ENCODE measurements at places on chromosomes 7 and 10. TPM values are rescaled to one million over a fixed set of nuclear protein-coding genes. Genes with fewer than 3 reads are reported as not detected.

DNA sequence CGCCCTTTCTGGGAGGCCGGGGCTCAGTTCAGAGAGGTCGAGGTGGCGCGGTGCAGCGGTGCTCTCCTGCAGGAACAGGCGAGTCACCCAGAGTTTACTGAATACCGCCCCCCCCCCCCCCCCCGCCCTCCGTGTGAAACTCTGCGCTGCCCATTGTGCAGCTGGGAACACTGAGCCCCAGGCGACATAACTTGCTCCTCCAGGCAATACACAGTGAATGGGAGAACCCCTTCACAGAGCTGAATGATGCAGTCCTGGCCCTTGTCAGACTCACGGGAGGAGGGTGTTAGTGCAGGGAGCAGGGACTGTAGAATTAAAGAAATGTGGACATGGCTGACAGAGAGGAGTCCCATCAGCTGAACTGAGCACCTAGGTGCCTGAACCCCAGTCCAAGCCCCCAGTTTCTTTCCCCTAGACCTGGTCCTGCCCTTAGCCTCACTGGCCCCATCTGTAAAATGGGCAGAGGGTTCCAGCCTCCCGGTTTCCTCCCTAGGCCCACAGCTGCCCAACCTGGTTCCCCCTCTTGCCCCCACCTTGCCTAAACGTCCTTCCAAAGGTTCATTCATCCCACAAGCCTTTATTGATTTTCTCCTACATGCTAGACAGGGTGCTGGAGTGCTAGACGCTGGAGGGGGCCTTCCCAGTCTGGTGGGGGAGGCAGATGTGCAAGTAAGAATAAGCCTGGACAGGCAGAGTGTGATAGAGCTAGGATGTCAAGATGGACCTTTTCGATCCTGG, 869 bp upstream of the LOXL4 start:
- no peak for ATAC-seq

- ATAC-seq, result peak; percentile 31
These were observed 2.0 kb downstream of the SRGN start for GRCh38 chr10:69089638-69090599.

The COL13A1 gene
- 0.92 TPM for total RNA-seq

- no peak for ATAC-seq
These were observed 966 bp downstream of the FBH1 start for GRCh38 chr10:5891009-5891408.

DNA sequence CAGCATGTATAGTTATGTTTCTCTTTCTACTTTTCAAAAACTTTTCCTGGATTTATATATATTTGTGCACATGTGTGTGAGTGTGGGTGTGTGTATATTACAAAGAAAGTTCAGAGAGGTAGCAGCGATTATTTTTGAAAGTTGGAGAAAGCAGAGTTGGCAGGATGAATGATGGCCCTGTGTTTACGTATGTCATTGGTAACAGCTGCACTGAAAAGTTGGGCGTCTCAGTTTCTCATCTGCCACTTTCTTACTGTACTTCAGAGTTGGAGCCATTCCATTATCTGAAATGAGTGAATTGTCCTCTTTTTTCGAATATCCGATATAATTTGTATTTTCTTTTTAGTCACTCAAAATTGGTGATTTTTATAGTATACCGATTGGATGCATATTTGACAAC, 172.2 kb downstream of the CDK14 start:
- ATAC-seq, result no peak

DNA sequence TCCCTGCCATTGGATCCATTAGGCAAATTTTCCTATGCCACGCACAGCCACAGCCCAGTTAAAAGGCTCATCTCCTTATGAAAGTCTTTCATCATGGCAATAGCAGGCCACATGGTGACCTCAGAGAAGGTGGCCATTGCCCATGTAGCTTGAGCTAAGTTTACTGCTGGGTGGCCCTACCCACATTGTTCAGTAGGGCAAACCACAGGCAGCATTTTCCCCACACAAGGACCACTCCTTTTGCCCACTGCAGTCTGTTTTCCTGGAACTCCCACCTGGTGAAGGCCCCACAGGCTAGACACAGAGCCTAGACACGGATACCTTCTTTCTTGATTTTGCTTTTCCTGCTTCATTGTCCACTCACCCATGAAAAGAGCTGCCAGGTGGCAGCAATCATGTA, 101.5 kb upstream of the NPVF start:
- ATAC-seq, result no peak

The UCMA gene
- not detected for total RNA-seq

The PNLIPRP1 gene
- not detected for total RNA-seq

DNA sequence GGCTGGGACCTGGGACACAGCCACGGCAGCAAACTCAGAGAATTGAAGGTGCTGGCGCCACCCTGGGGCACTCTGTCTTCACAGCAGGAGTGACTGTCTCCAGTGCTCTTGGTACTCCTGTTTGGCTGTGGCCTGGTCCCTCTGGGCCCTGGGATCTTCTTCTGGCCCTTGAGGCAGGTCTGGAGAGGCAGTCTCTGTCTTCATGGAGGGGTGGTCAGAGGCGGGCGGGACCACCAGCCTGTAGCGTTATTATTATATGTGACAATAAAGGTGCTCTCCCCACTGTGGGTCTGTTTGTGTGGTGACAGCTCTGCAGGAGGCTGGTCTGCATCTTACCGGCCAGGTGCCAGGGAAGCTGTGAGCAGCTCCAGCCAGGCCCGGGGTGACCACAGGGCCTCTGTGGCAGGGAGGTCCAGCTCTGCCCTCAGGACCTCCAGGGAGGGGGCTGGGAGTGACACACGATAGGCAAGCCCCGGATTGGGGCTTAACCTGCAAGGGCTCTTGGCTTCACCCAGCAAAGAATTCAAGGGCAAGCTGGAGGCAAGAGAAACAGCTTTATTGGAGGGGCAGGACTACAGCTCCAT, 70.3 kb downstream of the MYL10 start:
- no peak for ATAC-seq

- ATAC-seq, result no peak
These were observed 2.9 kb downstream of the CELF2 start for GRCh38 chr10:11020548-11020942.

The PLPP4 gene
- total RNA-seq, result not detected

The GPR15LG gene
- 404 TPM for total RNA-seq

DNA sequence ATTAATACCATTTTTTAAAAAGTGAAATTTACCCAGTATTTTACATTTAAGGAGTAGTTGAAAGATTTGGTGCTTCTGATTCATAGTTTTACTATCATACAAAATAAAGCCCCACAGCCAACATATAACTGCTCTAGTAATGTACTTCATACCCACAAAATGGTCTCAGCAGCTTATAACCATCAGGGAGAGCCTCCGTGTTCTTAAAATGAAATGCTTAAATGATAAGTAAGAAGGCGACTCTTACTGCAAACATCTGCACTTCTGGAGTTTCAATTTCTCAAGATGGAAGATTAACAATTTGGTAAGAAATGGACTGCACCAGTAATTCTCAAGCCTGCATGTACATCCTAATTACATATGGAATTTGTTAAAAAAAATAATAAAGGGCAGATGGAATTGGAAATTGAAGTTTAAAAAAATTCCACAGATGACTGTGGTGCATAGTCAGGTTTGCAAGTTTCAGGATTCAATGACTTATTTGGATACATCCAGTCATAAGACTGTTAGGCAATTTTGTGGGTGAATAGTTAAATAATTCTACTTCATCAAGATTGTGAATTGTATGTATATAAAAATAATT, 461.0 kb downstream of the KIF20B start:
- ATAC-seq, result no peak

DNA sequence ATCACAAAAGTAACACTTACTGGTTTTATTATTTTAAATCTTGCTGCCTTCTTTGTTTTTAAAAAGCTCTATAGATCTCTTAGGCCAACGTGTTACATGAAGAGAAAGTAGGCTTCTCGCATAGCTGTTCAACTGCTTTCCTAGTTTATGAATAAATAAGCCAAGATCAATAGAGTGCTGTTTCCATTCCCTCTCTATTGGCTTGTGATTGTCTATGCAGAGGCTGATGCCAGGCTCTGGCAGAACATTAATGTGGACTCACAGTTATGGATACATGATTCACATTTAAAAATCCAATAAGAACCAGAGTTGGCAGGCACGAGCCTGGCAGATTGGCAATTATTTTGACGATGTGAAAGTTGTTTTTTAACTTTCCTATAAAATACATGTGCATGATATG, 137.5 kb downstream of the GNAT3 start:
- ATAC-seq, result no peak

The KCNIP2 gene
- total RNA-seq, result 0.84 TPM

The FAM25A gene
- total RNA-seq, result 29.4 TPM

GRCh38 chr10:42898037-42898960, 115.7 kb downstream of the BMS1 start:
- ATAC-seq, result no peak

- no peak for ATAC-seq
These were observed 670.1 kb downstream of the REEP3 start for GRCh38 chr10:64191286-64191685.

The CUBN gene
- 0.12 TPM for total RNA-seq

The CTNNA3 gene
- not detected for total RNA-seq

The COBL gene
- 10.4 TPM for total RNA-seq

GRCh38 chr7:151207804-151208203, 2.5 kb downstream of the H2BK1 start:
- ATAC-seq, result no peak

GRCh38 chr7:131222171-131222570, 105.5 kb upstream of the MKLN1 start:
- no peak for ATAC-seq

GRCh38 chr7:7862393-7862792, 106.2 kb upstream of the GLCCI1 start:
- no peak for ATAC-seq

DNA sequence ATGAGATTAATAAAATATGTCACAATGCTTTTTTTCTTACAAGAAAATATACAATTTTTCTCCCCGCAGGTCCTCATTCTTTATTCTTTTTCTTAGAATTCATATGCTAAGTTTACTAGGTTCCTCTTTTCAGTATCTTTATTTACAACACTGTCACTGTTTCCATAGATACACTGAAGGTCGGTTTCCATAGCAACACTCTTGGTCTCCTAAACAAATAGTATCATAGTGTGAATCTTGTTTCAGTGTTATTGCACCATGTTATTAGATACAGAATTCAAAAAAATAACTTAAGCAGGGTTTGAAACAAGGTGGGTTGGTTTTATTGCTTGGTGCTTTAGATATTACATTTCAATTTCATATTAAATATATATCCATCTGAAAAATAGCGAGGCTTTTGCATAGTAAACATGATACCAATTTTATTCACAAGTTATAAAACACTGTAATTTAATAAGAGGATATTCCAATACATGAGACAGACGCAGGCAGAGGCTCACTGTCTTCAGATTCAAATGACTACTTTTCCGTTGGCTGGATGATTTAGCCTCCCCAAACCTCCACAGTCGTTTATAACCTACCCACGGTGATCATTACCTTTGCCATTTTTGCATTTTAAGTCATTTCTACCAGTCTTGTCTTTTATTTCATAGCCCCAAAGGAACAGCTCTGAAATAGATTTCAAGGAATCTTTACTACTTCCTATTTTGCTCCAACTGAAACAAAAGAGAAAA, 88.9 kb upstream of the KLF6 start:
- ATAC-seq, result peak; percentile 49

- no peak for ATAC-seq
These were observed 117.3 kb upstream of the PCBD1 start for GRCh38 chr10:71005337-71006305.

- no peak for ATAC-seq
These were observed 34.4 kb upstream of the ARMS2 start for GRCh38 chr10:122419876-122420623.

The CLRN3 gene
- not detected for total RNA-seq

- peak; percentile 48 for ATAC-seq
These were observed 32.5 kb downstream of the ZNF438 start for GRCh38 chr10:30999070-30999712.

- no peak for ATAC-seq
These were observed 55.1 kb downstream of the CCDC3 start for GRCh38 chr10:12946372-12946771.

The IGFBP3 gene
- total RNA-seq, result 7.9 TPM

DNA sequence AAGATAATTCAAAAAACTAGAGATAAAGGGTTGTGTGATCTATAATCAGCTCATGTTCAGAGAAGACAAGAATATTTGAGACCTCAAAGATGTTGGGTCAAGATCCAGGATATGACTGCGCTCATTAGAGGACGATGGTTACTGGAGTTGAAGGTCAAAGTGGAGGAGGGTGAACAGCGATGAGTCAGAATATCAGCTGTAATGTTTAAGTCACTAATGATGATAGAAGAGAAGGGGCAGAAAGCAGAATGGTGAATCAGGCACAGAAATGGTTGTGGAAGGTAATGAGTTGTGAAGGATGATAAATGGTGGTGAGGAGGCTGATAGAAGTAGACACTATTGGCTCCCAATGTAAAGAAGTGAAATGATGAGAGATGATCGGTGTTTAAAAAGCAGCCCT, 540.3 kb downstream of the INHBA start:
- no peak for ATAC-seq

The MYH16 gene
- not detected for total RNA-seq

The NME8 gene
- not detected for total RNA-seq

DNA sequence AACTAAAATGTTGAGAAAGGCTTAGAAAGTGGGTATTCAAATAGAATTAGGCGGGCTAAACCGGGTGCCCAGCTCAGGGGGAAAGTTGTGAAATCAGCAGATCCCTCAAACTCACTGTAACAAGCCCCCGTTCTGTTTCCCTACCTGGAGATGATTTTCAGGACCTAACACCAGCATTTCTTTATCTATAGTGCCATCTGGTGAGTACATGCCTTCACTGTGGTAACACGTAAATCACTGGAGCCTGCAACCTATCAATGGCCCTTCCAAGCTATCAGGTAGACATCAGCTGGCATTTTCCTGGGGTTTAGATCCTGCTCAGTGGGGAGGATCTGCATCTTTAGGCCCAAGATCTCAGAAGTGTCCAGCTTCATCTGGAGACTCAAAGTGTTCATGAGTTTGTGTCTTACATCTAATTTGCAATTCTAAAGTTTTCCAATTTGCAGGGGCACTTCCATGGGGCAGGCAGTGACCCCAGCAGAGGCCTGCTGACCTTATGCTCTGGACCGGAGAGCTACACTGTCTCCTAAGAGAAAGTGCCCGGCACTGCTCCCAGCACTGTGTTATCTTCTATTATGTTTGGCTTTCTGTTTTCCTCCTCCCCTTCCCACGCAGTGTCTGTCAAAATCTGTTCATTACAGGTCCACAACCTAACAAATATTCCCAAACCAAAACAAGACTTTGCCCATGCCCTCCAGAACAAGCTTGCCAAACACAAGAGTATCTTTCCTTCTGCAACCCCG, 132.5 kb downstream of the LSM5 start:
- ATAC-seq, result no peak

The CRPPA gene
- total RNA-seq, result 0.80 TPM

The PTPN20 gene
- 1.8 TPM for total RNA-seq

The PNLIP gene
- not detected for total RNA-seq

GRCh38 chr10:51029172-51029641, 45.1 kb upstream of the PRKG1 start:
- ATAC-seq, result no peak

GRCh38 chr7:49346195-49346899, 422.0 kb downstream of the CDC14C start:
- no peak for ATAC-seq

DNA sequence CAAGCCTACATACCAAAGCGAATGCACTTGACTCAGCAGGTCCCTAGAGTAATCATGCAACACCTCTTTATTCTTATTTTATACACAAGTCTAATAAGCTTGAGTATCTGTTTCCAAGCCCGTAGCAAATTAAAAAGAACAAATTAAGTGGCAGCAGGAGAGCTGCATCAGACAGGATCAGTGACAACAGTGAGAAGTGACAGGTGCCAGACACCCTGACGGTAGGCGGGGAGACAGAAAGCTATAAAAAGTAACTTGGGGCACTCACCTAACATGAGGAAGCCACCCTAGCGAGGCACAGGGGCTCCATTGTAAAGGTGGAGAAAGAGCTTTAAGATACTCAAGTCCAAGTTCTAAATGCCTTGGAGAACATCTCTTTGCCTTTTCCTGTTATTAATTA, 174.2 kb downstream of the PLXNA4 start:
- ATAC-seq, result no peak

The SNCG gene
- total RNA-seq, result 8.2 TPM
